ENCODE measurements at places on chromosomes 6 and 20.

DNA sequence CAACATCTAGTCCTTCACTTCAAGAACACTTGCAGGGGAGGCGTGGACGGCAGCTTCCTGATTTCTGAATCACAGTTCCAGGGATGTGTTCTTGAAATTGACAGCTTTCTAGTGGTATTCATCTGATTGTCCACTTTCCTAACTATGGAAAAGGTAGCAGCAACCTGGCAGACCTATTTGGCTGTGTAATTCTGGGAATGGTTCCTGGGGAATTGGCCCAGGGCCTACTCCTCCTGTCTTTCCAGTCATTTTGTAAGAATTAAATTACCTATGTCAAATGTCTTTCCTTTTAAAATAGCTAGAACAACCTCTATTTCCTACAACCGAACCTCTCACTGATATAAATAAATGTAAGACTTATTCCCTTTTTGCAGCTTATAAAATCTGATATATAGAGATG lies 85.5 kb upstream of the RSPO3 start:
- no peak for DNase-seq

DNA sequence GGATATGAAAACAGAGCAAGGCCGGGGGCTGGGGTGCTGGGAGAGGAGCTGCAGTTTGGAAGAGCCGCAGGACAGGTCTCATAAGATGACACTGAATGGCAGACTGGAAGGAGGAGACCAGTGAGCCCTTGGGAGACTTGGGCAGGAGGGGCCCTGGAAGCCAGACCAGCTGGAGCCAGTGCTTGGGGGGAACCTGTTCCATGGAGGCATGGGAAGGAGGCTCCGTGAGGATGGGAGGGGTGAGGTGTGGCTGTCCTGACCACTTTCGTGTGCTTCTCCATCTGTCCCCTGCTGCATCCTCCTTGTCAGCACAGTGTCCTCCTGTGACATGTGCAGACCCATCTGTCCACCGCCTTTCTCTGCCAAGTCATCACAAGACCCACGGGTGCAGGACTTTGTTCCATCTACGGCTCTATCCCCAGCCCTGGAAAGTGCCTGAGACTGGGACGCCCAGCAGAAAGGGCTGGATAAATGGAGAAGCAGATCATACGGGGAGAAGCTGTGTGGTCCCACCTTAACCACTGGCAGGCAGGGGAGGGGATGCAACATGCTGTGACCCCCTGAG lies 84.8 kb upstream of the MPC1 start:
- DNase-seq: no peak

DNA sequence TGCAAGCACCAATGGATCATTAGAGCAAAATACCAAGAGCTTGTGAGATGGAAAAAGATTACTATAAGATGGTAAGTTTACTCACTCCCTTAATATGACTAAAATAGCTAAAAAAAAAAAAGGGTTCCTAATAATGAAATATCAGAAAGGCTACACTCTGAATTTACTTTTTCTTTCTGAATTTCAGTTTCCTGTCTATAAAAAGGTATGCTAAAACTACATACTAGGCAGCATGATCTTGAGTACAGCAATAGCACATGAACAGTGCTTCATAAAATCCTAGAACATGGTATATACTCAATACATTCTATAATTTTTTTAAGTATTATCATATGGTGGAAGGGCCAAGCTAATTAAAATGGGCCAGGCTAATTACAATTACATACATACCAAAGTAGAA lies 24.0 kb upstream of the FAM135A start:
- DNase-seq: no peak

DNA sequence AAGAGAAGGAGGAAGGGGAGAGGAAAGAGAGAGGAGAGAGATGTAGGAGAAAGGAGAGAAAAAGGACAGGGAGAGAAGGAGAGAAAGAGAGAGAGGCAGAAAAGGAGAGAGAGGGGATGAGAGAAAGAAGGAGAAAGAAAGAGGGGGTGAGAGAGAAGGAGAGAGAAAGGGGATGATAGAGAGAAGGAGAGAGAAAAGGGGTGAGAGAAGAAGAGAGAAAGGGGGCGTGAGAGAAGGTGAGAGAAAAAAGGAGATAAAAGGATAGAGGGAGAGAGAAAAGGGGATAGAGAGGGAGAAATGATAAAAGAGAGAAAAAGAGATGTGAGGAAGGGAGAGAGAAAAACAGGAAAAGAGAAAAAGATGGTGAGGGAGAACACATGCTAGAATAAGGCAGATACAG lies 933.4 kb downstream of the KIF16B start:
- no peak for DNase-seq

GRCh38 chr20:8930726-8931125 lies 138.2 kb upstream of the PLCB4 start:
- DNase-seq: no peak

DNA sequence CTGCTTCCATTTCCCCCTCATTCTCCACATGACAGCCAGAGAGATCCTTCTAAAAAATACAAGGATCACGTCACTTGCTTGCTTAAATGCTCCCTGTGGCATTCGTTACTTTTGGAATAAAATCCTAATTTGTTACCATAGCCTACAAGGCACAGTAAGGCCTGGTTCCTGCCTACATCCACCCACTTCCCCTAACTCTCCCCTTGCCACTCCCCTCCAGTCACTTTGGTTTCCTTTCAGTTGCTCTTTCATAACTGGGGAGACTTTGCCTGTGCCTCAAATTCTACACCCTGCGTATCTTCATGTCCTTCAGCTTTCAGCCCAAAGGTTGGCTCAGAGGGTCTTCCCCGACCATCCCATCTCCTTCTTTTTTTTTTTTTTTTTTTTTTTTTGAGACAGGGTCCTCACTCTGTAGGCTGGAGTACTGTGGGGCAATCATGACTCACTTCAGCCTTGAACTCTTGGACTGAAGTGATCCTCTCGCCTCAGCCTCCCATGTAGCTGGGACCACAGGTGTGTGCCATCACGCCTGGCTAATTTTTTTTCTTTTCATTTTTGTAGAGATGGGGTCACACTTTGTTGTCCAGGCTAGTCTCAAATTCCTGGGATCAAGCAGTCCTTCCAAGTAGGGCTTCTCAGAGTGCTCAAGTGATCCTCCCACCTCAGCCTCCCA lies 12.5 kb downstream of the ID1 start:
- no peak for DNase-seq

- DNase-seq: peak; percentile 96
Measured at GRCh38 chr6:49553384-49553783, 2.9 kb downstream of the C6orf141 start.

DNA sequence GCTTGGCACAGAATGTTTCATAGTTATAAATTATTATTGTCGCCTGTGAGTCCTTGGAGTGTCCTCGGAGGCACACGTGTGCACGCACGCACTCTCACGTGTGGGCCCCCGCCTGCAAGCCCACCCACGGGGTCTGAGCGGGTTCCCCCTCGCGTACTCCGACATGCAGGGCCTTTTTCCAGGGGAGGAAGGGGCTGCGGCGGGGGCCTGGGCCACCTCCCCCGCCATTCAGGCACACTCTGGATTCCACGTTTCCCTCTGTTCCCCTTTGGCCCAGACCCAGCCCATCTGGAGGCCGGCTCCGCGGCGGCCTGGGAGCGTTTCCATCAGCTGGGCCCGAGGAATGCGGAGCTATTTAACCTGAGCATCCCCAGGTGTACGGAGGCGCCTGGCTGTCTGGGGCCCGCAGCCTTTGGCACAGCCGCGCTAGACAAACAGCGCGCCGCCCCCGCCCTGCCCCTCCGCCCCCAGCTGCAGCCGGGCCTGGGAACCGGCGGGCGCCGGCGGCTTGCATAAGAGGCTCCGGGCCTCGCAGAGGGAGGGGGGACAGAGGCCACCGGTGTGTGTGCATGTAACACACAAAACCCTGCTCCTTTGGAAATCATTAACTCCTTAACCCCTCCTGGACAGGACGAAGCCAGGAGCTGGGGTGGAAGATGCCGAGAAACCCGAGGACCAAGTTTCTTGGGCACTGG lies 3.3 kb downstream of the ID1 start:
- peak; percentile 70 for DNase-seq

- DNase-seq: no peak
Measured at GRCh38 chr6:55137929-55138693, 36.2 kb upstream of the HCRTR2 start.

DNA sequence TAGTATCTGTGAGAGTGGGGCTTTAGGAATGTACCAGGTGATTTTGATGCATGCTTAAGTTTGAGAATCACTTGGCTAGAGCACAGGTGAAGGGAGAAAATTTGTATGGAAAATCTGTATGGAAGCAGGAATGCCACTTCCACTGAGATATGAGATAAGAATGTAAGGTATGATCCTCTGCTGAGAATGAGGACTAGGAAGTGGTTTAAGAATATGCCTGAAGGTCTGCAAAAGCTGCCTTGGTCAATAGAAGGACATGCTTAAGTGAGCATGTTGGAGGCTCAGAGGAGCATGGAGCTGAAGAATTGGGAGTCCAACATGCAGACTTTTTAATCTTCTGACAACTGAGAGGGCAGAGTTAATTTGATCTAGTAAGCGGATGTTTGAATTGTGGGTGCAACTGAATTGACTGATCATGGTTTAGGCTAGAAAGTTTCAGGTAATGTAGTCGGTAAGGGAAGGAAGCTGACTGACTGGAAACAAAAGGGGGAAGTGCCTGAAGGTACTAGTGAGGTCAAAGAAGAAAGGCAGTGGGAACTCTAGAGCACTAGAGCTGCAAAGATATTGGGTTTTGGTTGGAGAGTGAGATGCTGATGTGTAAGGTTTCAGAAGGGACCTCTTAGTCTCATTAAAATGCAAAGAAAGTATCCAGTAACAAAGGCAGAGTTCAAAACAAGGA lies 28.6 kb upstream of the NOTCH4 start:
- DNase-seq: no peak

DNA sequence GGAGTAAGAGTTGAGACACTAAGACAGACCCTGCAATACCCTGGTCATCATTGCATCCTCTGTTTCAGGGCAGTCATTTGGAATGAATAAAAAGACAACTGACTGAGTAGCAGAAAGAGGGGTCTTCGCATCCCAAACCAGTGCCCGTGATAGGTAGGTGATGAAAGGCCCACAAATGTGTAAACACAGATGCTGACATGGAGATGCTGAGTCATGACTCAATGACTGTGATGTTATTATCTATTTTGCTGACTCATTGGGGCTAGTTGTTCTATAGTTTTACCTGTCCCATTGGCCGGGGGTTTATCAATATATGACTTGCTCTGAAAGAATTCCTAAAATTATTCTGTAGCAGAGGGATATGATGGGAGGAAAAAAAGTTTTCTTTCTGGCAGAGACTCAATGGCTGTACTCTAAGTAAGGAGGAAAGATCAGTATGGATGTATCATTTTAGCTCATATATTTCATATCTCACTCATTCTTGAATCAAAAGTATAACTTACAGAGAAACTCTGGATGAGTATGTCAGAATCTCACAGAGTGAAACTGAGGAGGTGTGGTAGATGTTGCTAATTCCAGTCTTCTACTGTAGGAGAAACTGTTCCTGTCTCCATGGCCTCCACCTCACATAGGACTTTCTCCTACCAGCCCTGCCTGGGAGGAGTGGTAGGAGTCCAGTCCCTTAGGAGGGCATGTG lies 119.9 kb upstream of the PREP start:
- peak; percentile 63 for DNase-seq

DNA sequence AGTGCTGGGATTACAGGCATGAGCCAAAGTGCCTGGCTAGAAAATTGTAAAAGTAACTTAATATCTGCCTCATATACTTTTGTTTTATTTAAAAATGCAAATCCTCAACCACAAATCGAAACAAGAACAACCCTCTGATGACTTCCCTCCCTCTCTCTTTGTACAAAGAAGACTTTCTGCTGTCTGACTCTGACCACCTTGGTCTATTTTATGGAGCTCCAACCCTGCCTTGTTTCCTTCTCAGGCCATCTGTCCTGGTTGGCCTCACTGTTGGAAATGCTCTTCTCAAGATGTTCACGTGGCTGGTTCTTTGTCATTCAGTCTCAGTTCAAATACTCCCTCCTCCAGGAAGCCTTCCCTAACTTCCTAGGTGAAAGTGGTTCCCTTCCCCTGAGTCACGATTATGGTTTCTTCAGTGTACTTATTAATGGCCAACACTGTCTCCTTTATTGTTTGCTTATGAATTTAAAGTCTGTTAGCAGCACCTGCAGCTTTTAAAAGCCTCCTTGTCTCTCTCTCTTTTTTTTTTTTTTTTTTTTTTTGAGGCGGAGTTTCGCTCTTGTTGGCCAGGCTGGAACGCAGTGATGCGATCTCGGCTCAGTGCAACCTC lies 151.5 kb upstream of the SALL4 start:
- DNase-seq: no peak

DNA sequence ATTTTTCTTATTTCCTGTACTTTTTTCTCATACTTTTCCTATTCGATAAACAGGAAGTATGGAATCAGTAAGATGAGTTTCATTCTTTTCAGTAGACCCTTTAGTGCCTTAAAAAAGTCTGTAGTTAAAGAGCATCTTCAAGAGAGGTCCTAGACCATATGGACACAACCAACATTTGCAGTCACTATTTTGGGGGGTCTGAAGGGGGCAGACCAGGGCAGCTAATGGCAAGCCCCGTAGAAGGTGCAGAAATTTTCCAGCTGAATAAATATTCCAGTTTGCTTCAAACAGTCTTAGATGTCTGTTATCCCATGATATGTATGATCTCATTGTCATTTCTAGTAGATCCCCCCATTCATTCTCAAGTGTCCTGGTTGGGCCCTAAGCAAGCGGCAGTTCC lies 52.8 kb downstream of the MAP3K5 start:
- DNase-seq: no peak

DNA sequence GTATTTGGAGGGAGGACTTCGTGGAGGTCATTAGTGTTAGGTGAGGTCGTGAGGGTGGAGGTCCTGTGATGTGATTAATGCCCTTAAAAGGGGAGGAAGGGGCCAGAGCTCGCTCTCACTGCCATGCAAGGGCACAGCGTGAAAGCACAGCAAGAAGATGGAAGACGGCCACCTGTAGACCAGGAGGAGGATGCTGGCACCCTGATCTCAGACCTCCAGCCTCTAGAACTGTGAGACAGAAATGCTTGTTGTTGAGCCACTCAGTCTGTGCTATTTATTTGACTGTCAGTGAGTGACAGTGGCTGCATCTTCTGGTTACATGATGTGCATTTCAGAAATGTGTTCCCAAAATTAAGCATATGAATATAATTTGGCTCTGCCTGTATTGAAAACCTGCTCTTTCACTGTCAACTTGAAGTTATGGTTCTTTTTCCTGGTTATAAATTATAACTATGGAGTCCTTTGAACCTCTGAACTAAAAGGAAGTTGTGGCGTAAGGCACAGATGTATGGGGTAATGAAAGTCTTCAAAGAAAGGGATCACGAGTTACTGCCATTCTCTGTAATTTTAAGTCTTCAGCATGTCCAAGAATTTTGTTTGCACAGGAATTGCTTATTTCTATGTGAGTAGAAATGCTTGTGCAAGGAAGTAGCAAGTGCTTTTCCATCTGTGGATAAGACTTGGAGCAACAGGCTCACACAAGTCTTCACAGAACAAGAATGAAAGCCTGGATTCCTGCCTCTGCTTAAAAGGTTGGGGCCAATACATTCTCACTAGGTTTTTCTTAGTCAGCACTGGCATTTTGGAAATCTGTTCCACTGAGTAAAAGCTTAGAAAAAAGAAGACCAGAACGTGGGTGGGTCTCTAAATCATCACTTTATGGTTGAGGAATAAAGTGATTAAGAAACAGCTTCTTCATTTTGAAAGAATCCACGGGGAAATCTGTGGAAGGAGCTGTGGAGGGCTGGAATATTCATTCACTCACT lies 10.3 kb downstream of the PPP1R14C start:
- peak; percentile 94 for DNase-seq

- no peak for DNase-seq
Measured at GRCh38 chr20:51902933-51903332, 100.6 kb upstream of the SALL4 start.

GRCh38 chr20:14830899-14831298 lies 493.5 kb upstream of the FLRT3 start:
- DNase-seq: no peak
